H4 (cell line): ENCODE measurements at places on chromosomes 4 and X. TPM values are rescaled to one million over a fixed set of nuclear protein-coding genes. Genes with fewer than 3 reads are reported as not detected.

GRCh38 chrX:16874458-16875095 lies 4.4 kb upstream of the RBBP7 start:
- no peak for DNase-seq

DNA sequence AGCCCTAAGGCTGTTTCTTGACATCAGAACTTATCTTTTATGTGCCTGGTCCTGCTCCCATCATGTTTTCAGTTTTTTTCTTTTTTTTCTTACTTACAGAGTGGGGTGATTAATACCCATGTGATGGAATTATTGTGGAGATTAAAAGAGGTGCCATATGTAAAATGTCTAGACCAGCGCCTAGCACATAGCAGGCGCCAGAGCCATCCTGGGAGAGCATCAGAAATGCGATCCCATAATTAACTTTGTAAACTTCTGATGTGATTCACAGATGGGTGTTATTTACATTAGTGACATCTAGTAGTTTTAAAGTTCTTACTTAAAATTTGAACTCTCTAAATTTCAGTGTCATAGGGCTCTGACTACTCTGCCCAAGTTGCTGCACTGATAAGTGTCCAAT lies 66.2 kb upstream of the PGRMC2 start:
- peak; percentile 79 for DNase-seq

DNA sequence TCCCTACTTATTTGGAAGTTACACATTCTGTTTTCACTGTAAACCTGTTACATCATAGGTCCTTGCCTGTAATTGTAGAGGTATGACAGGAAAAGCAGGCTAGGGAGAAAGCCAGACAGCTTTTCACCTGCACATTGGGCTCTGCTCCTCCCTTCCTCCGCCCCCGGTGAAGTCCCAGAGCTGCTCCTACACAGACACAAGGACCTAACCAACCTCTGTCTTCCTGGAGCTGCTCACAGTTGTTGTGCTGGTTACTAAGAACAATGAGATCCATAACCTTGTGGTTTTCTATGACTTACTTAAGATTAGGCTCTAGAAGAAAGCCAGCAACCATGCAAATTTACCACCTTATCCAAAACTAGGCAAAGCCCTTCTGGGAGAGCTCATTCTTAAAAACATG lies 40.0 kb downstream of the MOSPD2 start:
- no peak for DNase-seq

DNA sequence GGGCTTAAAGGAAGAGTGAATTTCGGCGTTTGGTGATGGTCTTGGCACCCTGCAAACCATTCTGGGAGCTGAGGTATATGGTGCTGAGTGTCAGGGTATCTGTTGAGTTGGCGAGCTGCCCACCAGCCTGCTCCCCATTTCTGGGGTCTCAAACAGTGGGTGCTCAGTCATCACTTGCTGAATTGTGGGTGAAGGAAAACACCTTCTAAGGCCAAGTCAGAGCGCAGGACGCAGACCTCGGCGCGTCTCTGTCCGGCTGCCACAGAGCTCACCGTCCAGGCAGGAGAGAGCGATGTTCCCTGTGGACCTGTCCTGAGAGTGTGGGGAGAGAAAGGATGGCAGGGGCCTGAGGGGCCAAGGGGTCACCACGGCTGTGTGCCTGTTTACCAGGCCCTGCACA lies 111.2 kb downstream of the SORCS2 start:
- no peak for DNase-seq

The NDST3 gene
- total RNA-seq = 1.3 and 2.7 TPM in 2 replicates

DNA sequence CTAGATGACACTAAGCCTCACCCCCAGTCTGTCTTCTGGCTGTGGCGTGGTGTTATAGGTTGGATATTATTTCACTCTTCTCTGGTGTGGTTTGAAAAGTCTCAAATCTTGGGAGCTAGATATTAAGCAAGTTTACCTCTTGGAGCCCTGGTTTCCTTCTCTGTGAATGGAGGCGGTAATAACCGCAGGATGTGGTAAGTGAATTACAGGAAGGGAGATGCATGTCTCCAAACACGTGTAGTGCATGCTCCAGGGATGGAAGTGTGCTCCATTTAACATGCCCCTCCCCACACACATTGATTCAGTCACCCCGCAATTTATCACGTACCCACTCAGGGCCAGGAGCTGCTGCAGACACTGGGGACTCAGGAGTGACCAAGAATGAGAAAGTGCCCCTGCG lies 4.9 kb downstream of the ZNF275 start:
- no peak for DNase-seq

The HPGD gene
- 0.89 TPM in 1 of 2 replicates, not detected in the other for total RNA-seq

DNA sequence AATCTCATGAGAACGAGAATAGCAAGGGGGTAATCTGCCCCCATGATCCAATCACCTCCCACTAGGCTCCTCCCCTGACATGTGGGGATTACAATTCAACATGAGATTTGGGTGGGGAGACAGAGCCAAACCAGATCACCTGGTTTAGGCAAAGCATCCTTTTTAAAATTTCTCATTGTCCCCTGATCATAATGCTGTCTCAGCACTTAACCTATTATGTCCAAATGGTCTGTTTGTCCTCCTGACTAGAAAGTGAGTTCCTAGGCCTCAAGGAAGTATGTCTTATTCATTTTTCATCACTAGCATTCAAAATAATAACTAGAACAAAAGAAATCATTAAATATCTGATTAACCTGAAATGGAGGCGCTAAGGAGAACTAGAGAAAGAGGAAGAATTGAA lies 7.9 kb upstream of the PRMT9 start:
- no peak for DNase-seq

The MAGT1 gene
- total RNA-seq = 88.2 and 117 TPM in 2 replicates

The LUZP4 gene
- total RNA-seq = not detected in 2 replicates

DNA sequence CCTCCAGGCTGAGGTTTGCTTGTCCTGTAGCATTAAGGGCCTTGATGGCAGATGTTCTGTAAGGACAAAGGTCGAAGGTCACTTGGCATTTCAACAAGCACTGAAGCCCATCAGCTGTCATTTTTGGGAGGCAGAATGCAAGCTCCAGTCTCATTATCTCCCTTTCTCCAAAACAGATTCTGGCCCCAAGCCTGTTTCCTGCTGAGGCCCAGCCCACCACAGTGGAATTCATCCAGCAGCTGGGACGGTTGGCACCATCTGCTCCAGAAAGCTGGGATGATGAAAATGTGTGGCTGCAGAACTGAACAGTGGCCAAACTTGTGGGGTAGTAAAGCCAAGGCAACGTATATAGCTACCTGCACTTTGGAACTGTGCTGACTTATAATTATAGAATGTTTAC lies 17.7 kb upstream of the PPEF2 start:
- peak; percentile 58 for DNase-seq

DNA sequence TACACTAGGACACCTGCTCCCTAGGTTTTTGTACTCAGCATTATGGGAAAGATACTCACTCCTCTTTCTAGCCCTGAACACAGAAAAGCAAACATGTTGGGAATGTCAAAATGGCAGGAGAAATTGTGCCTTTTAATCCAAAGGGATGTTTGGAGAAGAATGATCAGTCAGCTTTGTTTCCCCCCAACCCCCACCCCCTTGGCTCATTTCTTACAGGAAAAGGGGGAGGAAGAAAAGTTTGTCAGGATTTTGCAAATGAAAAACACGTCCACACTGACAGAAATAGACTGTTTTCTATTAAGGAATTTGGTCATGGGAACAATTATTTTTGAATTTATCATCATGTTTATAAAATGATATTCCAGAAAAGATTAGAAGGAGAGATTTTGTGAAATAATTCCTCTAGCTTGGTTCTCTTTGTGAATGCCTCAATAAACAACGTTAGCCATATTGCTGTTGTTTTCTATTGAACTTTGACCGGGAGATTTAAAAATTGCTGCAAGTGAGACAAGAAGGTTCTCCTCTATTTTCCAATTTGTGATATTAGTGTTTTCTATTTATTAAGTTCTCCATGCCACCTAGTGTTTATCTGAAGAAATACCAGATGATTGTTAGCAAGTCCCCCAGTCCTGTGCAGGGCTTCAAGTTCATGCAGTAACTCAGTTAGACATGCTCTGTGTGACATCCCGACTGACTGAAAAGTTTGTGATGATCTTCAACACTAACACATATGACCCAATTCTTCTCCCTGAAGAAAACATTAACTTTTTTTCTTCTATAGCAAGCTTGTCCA lies 31.3 kb upstream of the TFDP3 start:
- no peak for DNase-seq

DNA sequence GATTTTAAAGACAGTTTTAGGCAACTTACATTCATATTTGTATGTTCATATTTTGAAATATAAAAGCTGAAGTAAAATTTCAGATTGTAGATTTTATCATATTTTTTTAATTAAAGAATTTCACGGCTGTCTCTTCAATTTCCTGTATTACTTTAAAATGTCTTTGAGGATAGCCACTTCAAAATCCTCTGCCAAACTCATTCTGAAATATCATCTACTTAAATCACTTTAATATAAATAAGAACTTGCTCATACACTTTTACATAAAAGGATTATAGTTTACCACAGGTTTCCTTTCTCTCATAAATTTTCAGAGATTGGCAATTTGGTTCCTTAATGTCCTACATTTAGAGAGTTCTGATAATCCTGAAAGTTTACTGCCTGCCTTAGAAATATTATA lies 478.2 kb downstream of the ADGRL3 start:
- no peak for DNase-seq
